ENCODE measurements at places on chromosomes 7 and 10.
A peak's percentile ranks its signal among the peaks of the same experiment; 100 is the strongest.

DNA sequence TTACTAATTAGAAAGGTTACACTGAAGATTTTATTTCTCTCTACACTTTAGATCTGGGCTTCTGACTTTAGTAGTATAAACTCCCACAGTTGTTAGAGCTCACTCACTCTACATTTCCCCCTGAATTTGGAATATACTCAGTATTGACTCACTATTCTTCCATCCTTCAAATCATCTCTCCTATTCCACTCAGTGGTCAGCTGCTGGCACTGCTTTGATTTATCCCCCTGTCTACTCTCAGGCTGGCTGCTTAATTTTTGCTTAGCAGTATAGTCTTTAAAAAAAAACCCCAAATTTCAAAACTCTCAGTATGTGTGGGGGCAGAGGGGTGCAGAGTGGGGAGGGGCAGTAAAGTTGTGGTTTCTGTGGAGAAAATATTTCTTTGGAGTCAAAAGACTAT is 68.9 kb downstream of the CDK6 start:
- no peak for DNase-seq

- DNase-seq, result no peak
Measured at GRCh38 chr7:30886608-30887011, 25.0 kb upstream of the AQP1 start.

DNA sequence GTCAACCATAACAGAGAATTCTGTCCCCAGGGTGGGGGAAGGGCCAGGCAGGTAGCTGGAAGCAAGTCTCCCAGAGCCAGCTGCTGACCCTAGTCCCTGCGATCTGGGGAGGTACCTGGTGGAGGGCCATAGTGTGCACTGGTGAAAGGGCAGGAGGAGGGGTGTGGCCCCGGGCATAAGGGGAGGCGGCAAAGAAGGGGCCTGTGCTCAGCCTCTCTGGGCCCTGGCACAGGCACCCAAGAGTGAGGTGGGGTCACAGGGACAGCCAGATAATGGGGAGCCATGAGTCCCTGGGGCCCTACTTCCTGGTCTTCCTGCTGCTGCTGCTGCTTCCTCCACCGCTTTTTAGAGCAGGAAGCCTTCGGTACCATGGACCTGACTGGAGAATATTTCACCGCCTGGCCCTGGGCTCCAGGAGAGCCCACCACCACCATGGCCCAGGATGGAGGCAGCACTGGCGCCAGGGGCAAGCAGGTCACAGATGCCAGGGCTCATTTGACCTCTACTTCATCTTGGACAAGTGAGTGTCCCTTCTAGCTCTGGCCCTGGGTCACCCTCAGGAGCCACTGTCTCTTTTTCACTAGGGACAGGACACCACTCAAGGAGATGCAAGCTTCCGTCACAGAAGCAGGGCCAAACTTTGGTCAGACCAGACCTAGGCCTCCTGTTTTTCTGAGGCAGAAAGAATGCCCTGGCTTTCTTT is at the start of gene ANTXRL:
ANTXRL (plus strand) TSS at position 7 of the 703 bp plus-strand sequence; CDS start at position 273, 266 bp downstream.
- no peak for DNase-seq

DNA sequence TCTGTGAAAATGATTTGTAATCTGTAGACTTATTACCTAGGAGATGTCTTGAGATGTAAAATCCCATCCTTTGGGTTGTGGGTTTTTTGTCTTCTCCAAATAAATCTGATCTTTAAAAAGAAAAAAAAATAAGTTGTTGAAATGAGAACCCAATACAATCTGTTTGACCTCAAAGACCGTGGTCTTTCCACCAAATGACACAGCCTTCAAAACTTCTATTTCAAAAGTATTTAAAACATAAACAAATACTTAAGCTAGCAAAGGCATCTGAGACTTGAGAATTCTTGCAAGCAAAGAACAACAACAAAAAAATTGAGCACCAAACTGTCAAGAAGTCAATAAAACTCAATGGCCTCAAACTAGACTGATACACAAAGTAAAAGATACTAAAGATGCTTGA is 67.9 kb upstream of the HECW1 start:
- no peak for DNase-seq

DNA sequence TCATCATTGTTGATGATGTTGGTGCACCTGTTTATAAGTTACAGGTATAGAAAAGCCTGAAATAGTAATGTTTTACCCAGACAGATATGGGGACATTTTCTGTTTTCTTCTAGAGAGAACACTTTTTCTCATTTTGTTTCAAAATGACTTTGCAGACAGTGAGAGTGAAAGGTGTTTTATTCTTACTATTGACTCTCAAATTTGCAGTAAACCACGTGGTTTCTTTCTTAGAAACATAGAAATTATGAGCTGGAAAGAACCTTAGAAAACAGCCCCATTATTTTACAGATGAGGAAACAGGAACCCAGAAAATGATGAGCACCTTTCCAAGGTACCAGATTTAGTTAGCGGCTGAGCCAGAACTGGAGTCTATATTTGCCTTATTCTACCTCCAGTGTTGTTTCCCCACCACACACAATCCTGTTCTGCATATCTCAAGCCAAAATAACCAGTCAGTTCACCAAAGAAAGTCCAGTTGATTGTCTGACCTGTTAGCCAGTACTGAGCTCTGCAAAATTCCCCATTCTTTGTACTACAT is 138.9 kb upstream of the AHR start:
- DNase-seq, result no peak

DNA sequence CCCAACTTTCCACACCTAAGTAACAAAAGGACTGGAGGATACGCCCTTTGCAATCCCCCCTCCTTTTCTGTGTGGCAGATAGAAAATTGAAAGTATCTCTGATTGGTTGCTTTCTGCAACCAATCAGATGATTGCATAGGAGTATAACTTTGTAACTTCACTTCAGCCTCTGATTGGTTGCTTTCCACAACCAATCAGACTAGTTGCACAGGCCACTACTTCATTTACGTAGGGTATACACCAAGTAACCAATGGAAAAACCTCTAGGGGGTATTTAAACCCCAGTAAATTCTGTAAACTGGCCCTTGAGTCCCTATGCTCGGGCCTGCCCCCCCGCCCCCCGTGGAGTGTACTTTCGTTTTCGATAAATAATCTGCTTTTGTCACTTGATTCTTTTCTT is 1080.4 kb downstream of the CNTNAP2 start:
- peak; percentile 44 for DNase-seq

DNA sequence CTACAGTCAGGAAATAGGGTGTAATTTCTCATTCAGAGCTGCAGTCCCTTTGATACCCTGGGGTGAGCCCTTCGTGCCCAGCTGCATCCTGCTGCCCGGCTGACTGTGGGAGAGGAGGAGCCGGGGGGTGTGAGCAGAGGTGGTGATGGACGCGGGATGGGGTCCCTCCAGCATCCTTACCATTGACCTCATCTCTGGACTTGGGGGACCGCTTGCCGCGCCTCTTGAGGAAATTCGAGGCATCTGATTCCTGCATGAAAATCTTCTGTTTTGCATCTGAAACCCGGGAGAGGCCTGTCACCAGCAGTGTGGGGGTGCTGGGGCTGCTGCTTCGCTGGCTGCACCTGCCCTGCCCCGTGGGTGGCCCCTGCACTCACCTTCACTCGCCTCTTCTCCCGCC is 816 bp downstream of the UCMA start:
- no peak for DNase-seq
